Uterine smooth muscle cell (primary cell): ENCODE measurements at places on chromosomes 2 and 18. TPM values are rescaled to one million over a fixed set of nuclear protein-coding genes. Genes with fewer than 3 reads are reported as not detected.

The SIX3 gene
- under 0.01 TPM in 1 of 2 replicates, not detected in the other for total RNA-seq

The NR4A2 gene
- 0.11 and 0.25 TPM in 2 replicates for total RNA-seq

The CCDC121 gene
- 1.7 and 2.0 TPM in 2 replicates for total RNA-seq

The CUL3 gene
- 63.0 and 68.5 TPM in 2 replicates for total RNA-seq

The TNFRSF11A gene
- 0.22 and 0.25 TPM in 2 replicates for total RNA-seq
